ENCODE measurements at places on chromosomes 2 and 18.

- no peak for DNase-seq
Observed at GRCh38 chr2:160596441-160596840, 102.8 kb upstream of the RBMS1 start.

- no peak for DNase-seq
Observed at GRCh38 chr2:235390816-235391194, 103.0 kb upstream of the AGAP1 start.

DNA sequence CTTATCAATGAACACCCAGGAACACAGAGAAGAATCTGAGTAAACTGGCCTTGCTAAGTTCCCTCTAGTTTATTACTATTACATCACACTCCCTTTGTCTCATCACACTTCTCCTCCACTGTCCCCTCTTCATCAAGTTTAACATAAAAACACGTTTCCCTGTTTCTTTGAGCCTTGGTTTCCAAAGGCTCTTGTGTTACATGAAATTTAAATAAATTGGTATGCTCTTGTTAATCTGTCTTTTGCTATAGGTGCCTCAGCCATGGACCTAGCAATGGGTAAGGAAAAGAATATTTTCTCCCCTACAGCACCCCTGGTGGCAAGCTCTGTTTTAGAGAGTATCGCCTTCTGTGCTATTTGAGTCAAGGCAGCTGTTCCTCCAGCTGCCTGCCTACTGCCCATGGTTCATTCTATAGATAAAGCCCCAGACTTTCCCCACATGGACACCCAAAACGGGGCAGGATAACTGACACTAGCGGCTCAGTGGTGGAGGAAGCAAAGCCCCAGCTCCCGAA, 31.8 kb downstream of the TGIF1 start:
- peak; percentile 37 for DNase-seq

- DNase-seq, result no peak
Observed at GRCh38 chr2:212124598-212124997, 414.0 kb downstream of the ERBB4 start.

- DNase-seq, result peak; percentile 81
Observed at GRCh38 chr2:134668821-134669220, 50.0 kb downstream of the TMEM163 start.

GRCh38 chr2:17104454-17104853, 413.8 kb downstream of the RAD51AP2 start:
- no peak for DNase-seq

GRCh38 chr2:231138699-231139098, 13.9 kb upstream of the HTR2B start:
- no peak for DNase-seq

GRCh38 chr2:223433461-223433860, 168.7 kb downstream of the SCG2 start:
- DNase-seq, result no peak

DNA sequence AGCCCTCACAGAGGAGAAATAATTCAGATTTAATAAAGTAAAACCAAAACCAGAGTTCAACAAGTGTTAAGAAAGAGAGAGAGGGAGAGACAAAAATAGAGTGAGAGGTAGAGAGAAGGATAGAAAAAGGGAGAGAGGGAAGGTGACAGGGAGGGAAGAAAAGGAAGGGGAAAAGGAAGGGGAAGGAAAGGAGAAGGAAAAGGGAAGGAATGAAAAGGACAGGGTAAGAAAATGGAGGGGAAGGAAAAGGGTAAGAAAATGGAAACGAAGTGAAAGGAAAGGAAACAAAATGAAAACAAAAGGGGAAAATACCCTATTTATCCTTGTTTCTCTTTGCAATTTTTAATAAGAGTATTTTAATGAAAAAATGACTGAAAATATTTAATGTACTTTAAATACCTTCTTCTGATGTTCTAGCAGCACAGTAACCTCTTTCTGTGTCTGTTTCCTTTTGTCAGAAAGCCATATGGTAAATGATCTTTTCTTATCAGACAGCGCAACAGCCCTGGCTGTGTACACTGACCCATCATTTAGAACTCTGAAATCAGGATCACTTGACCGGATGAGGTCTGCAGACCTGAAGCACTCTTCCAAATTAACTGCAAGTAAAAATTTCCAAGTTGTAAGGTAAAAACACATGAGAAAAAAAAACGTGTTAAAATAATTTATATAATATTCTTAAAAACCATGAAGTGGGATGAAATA, 11.8 kb downstream of the DSC3 start:
- no peak for DNase-seq

GRCh38 chr2:124478761-124479160, 453.7 kb downstream of the CNTNAP5 start:
- DNase-seq, result no peak

GRCh38 chr18:67145586-67146292, 370.8 kb downstream of the DSEL start:
- DNase-seq, result no peak

DNA sequence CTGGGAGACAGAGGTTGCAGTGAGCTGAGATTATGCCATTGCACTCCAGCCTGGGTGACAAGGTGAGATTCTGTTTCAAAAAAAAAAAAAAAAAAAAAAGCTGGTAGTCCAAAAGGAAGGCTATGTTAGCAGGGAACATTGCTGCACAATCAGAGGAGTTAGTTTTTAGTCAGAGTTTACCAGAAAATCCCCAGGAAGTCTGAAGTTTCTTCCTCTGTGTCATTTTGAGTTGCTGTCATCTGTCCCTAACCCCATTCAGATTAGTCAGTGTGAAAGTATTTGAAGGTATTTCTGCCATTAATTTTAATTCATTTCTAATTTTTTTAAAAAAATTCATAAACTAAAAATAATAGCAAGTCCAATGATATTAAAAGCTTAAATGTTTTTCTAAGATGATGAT, 33.5 kb upstream of the CERS6 start:
- no peak for DNase-seq

GRCh38 chr18:31170335-31170734, 7.7 kb upstream of the DSC1 start:
- no peak for DNase-seq

DNA sequence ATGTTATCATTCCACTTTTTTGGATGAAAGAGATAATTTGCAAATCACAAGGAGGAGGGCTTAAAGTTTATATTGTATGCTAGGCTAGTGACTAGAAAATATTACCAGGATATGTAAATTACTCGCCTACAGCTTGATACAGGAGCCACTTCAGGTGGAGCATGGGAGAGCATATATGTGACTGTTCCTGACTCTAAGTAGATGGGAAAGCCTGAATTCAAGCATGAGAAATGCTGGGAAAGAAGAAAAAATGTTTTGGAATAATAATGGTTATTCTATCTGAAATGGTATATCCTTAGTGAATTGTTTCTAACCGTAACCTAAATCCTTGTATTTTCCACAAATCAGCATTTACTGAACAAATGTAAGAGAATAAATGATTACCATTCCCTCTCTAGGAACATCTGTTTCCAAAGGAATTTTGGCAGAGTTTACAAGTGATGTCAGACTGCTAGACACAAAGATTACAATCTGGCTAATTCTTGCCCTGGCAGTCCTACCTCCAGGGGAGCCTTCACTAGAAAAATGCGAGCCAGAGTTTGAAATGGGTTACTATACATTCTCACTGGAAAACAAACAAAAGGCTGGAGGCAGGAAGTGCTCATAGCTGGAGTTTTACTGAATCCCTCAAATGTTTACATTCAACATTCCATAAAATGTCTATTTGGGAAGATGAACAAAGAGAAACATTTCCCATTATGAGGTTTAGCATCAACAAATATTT, 129.4 kb upstream of the MAPRE2 start:
- no peak for DNase-seq

DNA sequence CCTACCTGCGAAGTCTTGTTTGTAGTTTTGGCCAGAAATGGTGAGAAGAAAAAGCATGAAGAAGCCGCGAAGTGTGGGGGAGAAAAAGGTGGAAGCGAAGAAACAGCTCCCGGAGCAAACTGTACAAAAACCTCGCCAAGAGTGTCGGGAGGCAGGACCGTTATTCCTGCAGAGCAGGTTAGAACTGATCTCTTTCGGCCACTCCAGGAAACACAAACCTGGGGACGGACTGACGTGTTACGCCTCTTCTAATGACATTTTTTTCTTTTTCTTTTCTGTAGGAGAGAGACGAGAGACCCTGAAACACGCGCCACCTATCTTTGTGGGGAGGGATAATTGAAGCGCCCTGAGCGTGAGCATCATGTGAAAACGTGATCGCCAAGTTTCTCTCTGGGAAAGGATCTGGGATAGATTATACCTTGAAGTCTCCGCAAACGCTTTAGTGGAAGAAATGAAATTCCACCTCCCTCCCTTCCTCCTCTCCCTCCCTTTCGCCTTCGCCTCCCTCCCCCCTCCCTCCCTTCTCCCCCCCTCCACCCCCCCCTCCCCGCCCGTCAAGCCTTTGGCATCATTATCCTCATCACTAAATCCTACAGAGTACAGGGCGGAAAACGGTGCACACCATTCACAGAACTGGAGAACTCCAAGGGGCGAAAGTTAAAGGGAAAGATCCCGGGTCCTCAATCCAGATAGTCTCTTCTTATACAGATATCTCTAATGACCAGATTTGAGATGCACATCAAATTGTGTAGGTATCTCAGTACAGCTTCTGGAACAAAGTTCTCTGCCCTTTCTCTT, at the start of gene ZEB2:
Gene ZEB2, minus strand, starts transcription at position 186 of the 798 bp plus-strand sequence. CDS start 2,769 bp downstream, outside the sequence.
- DNase-seq, result no peak

- DNase-seq, result no peak
Observed at GRCh38 chr2:38269421-38269820, 107.7 kb downstream of the ATL2 start.

GRCh38 chr2:158191076-158191895, 89.6 kb downstream of the UPP2 start:
- DNase-seq, result peak; percentile 0

- DNase-seq, result no peak
Observed at GRCh38 chr18:55489034-55489986, 98.7 kb downstream of the TCF4 start.

- DNase-seq, result peak; percentile 54
Observed at GRCh38 chr2:135709992-135710391, 31.7 kb upstream of the UBXN4 start.

DNA sequence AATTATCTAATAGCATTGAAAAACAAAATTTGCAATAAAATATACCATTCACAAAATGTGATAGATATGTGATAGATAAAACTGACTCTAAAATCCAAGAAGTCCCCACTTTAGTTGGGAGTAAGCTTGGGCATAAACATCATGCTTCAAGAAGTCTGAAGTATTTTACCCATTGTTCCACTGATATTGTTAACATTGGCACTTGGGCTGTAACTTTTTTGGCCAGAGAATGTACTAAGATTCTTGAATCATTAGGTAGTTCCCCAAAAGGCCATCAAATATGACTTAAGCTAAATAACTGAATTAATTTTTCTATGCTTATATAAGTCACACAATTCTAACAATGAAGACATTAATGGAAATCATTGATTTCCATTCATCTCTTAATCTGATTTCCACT, 413.6 kb downstream of the CDH2 start:
- DNase-seq, result no peak

GRCh38 chr2:36965206-36965605, 1.1 kb downstream of the STRN start:
- no peak for DNase-seq

GRCh38 chr2:196353717-196354116, 182.3 kb upstream of the STK17B start:
- no peak for DNase-seq

GRCh38 chr2:217469203-217469810, 533.5 kb downstream of the TNS1 start:
- DNase-seq, result no peak

- no peak for DNase-seq
Observed at GRCh38 chr18:45764000-45764686, 40.2 kb downstream of the SLC14A1 start.

DNA sequence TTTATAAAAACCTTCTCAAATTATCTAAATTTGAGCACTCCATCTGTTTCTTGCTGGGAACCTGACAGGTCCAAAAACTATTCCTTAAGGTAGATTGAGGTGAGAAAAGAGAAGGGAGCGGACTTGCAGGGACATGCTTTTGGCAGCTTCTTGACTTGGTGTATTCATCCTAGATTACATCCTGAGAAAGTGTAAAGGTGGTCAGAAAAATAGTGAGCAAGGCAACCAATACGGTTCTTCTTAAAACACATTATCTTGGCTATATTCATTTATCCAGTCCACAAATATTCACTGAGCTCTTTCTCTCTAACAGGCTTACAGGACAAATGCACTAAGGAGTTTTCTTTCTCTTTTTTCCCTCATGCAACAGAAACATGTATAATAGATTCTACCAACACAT, 230.0 kb downstream of the LRP1B start:
- no peak for DNase-seq

DNA sequence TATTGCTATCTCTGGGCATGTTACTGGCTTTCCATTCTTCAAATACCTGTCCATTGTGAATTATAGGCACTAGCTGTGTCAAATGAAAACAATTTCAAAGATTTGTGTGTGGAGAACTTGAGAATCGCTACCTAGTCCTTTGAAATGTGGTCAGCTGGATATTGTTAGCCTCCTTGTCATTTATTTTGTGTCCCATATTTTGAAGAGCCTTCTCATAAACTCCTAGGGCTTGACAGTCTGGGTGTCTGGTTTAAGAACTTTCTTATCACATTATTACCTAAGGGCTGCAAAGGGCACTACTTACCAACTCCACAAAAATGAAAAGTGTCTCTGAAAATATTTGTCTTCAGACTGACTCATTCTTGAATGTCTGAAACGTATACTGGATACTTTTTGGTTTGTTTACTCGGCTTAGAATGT, 50.2 kb downstream of the COL4A3 start:
- no peak for DNase-seq

DNA sequence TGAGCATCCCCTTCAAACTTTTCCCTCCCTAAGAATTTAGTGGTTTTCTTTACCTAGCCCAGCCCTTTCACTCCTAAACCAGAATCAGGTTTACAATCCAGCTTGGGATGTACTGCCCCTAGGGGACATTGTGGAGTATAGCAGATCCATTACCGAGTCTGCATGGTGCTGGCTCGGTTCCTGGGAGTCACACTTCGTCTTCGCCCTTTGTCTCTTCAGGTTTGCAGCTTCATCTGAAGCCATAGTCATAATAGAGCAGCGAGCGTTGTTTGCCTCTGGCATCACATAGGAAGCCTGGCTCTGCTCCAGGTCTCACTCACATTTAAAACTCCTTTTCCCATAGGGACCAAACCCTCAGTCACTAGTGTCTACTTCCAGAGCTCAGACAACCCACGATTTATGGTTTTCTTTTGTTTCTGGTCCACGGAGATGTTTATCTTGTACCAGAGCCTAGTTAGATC, 16.8 kb upstream of the LYPD6 start:
- peak; percentile 17 for DNase-seq

GRCh38 chr18:57583297-57583835, 3.1 kb downstream of the FECH start:
- no peak for DNase-seq
